WERI-Rb-1 (cell line): ENCODE measurements at places on chromosomes 3 and 15.

- no peak for DNase-seq
Observed at GRCh38 chr3:31170932-31171670, 276.6 kb upstream of the GADL1 start.

GRCh38 chr3:175456466-175456865 lies 597.3 kb downstream of the NAALADL2 start:
- DNase-seq, result no peak

DNA sequence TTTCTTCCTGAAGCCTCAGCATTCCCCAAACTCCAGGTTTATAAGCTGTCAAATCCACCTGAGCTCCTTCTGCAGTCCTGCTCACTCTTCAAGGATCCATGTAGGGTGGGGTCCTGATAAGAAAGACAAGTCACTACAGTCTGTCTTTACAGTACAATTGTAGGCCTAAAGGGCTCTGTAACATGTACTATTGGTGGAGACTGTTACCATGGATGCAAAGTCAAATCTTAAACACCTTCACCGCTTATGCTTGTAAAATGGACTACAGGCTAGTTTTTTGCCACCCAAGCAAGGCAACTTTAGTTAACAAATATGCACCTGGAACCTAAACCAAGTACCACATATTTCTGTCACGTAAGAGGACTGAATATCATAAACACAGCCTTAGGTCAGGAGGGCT lies 44.7 kb downstream of the CBLB start:
- no peak for DNase-seq

DNA sequence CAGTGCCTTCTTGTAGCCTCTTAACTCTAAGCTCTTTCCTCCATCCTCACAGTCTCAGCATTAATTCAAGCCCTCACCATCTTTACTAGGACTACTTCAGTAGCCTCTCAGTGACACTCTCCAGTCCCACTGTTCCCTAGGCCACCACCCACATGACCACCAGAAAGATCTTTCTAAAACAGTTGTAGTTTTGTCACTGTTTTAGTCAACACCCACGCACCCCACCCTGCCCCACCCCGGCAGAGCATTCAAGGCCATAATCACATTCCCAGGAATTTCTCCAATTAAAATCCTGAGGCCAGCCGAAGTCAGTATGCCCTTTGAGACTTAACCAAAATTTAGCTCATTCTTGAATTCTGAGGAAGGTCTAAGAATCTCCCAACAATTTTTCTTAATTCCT lies 31.2 kb upstream of the PSMD6 start:
- no peak for DNase-seq

- DNase-seq, result no peak
Observed at GRCh38 chr3:71389911-71390573, 193.5 kb downstream of the FOXP1 start.

DNA sequence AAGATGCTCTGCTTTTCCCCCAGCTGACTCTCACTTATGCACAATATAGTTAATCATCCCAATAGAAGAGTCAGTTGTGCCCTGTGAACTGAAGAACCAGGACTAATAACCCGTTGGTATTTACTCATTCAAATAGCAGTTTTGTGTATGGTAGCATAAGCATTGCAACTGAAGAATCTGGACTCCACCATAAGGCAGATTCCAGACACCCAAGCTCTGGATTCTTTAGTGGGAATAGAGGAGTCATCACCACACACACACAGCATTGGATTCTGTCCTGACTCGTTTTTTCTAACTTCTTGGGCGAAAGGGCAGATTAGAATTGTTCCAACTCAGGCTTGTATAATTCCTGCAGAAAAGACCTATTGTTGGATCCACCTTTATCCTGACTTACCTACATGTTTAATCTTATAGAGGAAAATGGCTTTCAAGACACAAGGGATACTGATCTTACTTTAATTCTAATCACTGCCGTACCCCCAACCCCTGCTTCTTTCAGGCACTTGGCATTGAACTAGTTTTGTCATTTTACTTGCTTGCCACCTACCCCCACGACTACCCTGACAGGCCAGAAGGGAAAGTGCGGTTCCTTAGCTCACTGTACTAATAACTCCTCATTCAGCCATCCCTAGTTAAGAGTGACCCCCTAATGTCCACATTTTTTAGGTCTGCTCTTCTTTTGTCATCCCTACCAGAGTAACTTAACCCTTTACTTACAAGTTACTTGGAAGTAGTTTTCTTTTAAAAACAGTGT lies 42.3 kb downstream of the NKIRAS1 start:
- DNase-seq, result no peak

GRCh38 chr3:126998728-126999127 lies 15.8 kb downstream of the PLXNA1 start:
- no peak for DNase-seq

DNA sequence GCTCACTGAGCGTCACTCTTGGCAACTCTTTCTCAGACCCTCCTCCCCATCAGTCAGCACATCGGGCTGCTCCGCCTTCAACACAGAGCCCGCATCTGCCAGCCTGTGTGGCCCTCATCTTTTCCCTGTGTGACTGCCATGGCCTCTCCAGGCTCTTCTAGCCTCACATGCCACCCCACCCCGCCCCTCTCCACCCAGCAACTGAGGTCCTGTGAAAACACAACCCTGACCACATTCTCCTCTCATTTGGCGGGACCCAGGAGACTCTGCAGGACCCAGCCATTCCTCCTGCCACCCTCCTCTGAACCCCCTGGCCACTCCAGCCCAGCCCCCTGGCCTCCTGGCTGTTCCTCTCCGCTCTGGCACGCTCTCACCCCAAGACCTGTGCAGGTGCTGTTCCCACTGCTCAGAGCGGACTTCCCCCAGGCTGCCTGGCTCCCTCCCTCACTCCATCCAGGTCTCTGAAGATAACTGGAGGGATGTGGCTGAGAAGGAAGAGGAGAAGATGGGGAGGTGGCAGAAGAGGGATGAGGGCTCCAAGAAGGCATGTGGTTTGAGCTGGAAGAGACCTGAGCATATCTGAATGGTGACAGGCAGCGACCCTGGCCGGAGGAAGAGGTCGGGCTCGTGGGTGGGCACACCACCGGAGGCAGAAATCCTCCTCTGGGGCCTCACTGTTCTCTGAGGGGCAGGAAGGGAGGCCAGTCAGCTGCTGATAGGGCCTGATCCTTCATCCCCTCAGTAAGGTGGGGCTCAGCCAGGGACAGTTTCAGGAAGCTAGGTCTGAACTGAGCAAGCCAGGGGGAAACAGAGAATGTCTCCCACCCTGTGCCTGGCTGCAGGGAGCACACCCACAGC lies 111.2 kb upstream of the RPL32 start:
- no peak for DNase-seq

DNA sequence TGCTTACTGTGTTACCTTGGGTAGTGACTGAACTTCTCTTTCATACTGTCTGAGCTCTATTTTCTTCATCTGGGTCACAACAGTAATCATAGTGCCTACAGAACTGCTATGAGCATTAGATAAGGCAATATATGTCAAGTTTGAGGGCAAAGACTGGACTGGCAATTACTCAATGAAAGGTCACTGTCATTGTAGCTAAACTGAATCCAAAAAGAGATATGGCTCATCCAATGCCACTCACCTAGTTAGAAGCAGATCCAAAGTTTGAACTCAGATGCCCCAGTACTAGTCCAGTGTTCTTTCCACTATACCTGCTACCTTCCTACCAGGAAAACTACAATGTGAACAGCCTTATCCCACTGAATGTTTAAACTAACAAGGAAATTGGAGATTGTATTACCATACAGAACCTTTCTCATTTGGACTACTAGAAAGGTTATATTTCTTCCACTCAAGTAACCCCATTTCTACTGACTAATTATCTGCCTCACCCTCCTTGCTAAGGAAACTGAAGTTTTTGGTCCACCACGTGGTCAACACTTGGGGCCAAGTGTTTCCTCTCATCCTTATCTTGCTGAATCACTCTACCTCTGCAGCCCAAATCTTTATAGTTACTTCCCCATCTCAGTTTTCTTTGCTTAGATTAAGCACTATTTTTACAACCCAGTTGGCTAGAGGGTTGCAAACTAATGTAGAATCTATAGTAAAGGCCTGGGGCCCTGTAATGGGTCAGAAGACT lies 202.3 kb upstream of the LPP start:
- no peak for DNase-seq

DNA sequence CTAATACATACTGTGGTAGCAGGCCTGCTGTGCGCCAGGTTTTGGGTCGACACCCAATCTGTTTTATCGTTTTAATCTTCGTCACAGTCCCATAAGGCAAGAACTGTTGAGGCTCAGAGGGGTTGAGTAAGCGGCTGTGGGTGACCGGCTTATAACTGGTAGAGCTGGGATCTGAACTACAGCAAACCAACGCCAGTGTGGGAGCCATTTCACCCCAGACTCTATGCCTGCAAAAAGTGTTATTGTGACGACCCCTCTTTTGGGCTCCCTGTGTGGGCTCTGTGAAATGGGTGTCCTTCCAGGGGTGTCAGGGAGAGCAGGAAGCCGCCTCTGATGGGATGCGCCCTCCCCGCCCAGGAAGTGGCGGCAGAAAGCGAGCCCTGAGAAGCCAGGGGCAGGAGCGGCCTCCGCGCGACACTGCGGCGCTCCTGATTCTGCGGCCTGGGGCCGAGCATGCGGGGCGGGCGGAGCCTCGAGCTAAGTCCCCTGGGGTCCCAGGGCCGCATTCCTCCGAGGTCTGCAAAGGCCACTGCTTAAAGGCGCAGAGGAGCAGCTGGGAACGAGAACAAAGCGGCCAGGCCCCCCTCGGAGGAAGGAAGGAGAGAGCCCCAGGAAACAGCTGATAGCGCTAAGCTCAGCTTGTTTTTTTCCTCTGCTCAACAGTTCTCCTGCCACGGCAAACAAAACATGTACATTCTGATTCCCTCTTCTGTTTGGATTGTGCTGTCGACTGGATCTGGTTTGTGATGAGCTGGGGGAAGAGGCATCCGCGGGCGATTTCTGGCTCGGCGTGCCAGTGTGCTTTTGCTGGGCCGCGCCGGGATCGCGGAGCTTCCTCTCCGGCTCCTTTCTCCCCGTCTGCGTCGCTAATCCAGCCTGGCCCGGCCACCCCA lies 33.9 kb downstream of the GRK7 start:
- DNase-seq, result peak; percentile 42

DNA sequence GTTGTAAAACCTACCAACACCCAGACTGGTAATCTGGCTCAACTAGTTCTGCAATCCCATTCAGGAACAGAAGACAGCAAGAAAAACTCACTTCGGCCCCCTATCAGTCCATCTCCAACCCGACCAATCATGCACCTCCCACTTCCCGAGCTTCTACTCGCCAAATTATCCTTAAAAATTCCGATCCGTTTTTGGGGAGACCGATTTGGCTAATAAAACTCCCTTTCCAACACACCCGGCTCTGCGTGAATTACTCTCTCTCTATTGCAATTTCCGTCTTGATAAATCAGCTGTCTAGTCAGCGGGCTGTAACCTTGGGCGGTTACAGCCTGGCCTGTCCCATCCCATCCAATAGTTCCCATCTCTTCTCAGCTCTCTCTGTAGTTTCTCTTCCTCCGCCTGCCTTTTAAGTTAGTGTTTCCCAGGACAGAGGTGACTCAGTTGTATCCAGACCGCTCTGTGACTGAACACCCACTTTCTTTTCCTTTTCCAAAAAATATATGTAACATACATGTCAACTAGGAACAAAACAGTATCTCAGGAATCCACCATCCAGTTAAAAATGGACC lies 780 bp upstream of the ACAD9 start:
- DNase-seq, result no peak

DNA sequence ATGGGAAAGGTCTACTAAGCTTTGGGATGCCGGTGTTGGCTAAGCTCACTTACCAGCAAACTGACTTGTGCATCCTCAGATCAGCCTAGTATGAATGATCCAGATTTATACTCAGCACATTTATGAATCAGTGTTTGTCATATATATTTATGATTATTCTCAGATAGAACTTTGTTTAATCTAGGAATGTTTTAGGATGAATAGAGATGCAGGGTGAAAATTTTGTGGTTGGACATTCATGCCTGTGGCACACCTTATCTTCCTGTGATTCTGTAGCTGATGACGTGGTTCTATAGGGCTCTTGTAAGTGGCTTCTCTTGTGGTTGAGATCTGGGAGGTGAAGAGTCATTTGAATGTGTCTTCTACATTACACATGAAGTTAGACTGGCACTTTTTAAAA lies 11.4 kb downstream of the CDIN1 start:
- DNase-seq, result no peak

DNA sequence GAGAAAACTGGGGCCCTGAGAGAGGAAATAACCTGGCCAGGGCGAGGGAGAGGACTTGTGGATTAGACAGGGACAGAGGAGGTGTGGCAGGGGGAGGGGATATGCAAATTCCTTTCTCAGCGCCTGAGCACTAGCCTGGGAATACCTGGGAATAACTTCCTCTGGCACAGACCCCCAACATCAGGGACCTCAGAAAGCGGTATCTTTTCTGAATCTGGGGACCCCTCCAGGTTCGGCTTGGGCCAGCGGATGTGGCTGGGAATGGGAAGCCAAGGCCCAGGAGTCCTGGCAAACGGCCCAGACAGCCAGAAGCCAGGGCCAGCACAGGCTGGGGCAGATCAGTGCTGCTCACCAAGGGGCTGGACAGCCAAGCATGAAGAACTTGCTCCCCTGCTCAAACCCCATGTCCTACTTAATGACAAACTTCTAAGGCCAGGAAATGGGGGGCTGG lies 9.2 kb upstream of the ACSBG1 start:
- DNase-seq, result peak; percentile 37

DNA sequence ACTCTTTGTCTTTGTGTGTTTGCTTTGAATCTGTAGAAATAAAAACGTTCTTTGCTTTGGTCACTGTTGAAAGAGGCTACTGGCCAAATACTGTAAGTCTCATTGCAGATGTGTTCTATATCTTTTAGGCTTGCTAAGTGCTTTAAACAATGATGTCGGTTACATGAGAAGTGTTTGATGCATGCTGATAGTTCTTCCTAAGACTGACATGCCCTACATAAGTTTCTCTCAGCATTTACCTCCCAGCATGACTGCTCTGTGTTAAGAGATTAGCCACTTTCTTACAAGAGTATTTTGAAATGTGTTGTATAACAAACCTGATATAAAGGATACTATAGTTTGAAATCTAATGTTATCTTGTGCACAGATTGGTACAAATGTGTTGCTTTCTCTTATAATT lies 1088.7 kb downstream of the NSUN3 start:
- DNase-seq, result no peak

DNA sequence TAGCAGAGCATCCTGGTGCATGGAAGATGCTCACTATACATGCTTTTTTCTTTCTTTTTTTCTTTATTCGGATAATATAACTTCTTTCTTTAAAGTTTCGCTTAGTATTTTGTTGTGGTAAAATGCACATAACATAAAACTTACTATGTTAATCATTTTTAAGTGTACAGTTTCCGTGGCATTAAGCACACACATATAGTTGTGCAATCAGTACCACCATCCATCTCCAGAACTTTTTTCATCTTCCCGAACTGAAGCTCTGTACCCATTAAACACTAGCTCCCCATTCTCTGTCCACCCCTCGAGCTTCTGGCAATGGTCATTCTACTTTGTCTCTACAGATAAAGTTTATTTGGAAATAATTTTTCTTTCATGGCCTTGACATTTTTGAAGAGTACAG lies 1.0 kb upstream of the JAGN1 start:
- no peak for DNase-seq

DNA sequence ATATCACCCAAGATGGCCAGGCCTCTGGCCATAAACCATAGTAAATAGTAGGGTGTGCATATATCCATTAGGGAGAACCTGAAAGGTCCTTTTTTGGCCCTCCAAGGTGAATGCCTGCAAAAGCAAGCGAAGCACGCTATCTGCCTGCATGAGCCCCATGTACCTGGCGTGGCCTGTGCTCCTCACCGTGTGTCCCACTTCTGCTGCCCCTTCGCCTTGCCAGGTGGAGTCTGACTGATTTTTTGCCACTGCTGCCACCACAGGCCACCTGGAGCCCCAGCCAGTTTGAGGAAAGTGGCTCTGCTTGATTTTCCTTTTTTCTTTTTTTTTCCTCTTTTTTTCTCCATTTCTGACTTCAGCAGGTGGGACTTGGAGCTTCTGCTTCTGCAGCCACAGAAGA lies 139.7 kb downstream of the SNRPN start:
- DNase-seq, result no peak

GRCh38 chr3:33186524-33187367 lies 31.9 kb downstream of the SUSD5 start:
- DNase-seq, result no peak
